ENCODE measurements at places on chromosomes 12 and 14.

GRCh38 chr14:63993992-63994391 is 141.2 kb downstream of the SYNE2 start:
- no peak for DNase-seq

DNA sequence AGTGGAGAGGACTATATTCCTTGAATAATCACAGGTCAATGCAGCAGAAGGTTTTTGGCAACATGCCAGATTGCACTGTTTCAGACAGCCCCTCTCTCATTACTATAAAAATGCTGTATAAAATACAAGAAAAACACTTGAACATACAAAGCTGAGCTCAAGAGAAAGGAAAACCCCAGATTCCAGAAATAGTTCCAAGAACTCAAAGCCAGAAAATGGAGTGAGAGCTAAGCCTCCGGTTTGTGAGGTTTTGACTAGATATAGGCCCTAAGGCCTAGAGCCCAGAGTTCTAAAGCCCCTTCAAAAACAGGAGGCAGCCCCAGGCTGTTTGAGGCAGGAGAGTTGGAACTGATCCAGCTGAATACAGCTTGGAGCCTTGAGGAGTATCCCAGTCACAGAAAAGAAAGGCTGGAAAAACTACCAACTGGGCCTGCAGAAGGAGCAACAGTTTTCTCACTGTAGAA is 29.4 kb upstream of the ACTN1 start:
- no peak for DNase-seq

DNA sequence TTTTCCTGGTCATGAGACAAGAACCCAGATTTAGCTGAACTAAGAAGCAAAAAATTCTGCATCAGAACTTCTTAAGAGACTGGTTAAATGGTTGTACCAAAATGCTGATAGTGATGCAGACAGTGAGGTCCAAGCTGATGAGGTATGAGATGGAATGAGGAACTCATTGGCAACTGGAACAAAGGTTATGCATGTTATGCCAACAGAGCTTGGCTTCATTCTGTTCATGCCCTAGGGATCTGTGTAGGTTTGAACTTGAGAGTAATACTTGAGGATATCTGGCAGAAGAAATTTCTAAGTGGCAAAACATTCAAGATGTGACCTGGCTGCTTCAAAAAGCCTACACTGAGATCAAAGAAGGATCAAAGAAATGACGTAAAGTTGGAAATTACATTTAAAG is 398.0 kb downstream of the FSCB start:
- DNase-seq = no peak

GRCh38 chr12:129848876-129849275 is 54.9 kb downstream of the TMEM132D start:
- DNase-seq = no peak

GRCh38 chr12:65892841-65893251 is 68.6 kb downstream of the HMGA2 start:
- no peak for DNase-seq

DNA sequence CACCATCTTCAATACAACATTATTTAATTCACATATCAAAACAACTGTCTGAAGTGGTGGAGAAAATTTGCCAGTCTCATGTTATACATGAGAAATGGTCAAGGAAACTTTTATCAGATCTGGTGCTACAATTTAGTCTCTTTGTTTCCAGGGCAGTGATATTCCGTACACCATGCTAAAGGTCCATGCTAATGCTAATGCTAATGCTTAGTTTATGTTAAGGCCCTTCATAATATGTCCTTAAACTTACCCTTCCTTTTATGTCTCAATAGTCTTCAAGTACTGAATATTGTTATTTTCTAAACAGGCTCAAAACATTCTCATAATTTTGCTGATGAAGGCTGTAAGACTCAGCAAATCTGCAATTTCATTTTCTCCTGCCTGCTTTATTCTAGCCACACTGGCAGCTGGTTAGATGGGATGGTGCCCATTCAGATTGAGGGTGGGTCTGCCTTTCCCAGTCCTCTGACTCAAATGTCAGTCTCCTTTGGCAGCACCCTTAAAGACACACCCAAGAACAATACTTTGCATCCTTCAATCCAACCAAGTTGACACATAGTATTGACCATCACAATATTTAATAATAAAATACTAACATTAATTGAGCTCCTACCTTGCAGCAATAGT is 59.8 kb downstream of the TMEM117 start:
- no peak for DNase-seq
